NCI-H2171 treated with DMSO at 0.1 percent for 48 hours (cell line): ENCODE measurements at places on chromosomes 3 and 15.

DNA sequence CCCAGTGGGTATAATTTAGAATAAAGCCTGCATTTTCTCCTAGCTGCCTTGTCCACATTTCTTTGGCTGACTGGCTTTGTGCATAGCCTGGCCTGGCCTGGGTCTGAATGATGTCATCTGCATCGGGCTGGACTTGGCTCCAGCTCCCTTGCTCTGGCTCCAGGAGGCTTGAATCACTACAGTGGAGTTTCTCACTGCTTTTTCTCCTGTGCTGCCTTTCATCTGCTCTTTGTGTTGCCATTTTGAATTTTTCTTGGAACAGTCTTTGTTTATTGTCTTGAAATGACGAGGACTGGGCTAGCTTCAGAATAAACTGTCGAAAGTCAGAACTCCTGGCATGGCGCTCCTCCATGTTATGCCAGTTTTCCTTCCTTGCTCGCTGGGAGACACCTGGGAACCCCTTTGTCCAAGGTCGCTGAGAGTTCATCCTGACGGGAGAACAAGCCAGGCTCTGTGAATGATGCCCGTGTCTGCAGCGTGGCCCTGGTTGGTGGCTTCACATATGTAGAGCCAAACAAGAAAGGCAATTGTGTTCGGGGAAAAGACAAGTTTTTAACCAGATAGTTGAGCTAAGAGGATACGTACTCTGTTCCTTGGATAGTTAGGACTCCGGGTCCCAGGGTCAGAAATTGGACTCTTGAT, 258.9 kb downstream of the PDZRN3 start:
- no peak for DNase-seq

- DNase-seq = no peak
Observed at GRCh38 chr15:42143866-42144625, 12.4 kb downstream of the PLA2G4F start.

DNA sequence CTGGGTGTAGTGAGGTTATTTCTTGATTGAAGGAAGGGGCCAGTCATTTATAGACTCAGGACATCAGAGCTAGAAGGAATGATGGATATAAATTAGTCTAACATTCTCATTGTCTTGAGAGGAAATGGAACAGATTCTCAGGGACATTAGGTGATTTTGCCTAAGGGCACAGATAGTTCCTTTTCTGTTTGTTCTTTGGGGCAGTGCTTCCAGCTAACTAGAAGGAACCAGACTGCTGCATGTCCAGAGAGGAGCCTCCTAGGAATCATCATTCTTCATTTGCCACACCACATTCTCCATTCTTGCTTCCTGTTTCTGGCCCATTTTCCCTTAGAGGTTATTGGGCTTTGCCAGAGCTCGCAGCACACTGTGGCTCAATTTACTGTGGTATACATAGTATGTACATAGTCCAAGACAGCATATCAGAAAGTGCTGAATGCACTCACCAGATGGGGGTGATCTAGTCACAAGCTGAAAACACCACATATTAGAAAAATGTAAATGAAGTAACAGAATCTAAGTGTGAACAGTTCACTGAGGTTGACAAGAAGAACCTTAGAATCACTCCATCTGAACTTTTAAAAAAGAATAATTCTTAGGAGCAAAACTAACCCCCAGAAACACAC, 62.7 kb upstream of the MYZAP start:
- no peak for DNase-seq

GRCh38 chr3:133905376-133905775, 9.7 kb upstream of the RAB6B start:
- no peak for DNase-seq

GRCh38 chr15:62889734-62890505, 152.6 kb upstream of the TPM1 start:
- DNase-seq = no peak

- DNase-seq = no peak
Observed at GRCh38 chr3:195025056-195025883, 245.7 kb downstream of the XXYLT1 start.

GRCh38 chr3:46954178-46954577, 22.4 kb downstream of the CCDC12 start:
- no peak for DNase-seq

DNA sequence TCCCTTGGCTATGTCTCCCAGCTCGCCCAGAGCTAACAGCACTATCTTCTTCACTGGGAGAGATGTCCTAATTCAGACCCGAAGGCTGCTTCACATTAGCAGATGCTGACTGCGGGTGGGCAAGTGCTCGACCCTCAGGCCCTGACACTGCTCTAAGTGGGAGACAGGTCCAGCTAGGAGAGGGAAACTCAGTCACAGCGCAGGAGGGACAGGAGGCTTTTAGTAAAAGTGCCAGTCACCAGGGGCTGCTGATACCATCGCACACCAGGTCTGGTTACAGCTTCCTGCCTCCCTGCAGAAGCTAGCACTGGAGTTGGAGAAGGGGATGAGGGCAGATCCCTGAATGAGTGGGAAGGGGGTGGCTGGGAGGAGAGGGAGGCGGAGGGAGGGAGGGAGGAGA, 365.8 kb upstream of the RGMA start:
- no peak for DNase-seq

- DNase-seq = no peak
Observed at GRCh38 chr3:197188963-197189362, 109.4 kb downstream of the DLG1 start.

- DNase-seq = no peak
Observed at GRCh38 chr3:43023746-43024145, 44.6 kb downstream of the GASK1A start.

- DNase-seq = no peak
Observed at GRCh38 chr15:78502641-78503040, 4.7 kb upstream of the HYKK start.

DNA sequence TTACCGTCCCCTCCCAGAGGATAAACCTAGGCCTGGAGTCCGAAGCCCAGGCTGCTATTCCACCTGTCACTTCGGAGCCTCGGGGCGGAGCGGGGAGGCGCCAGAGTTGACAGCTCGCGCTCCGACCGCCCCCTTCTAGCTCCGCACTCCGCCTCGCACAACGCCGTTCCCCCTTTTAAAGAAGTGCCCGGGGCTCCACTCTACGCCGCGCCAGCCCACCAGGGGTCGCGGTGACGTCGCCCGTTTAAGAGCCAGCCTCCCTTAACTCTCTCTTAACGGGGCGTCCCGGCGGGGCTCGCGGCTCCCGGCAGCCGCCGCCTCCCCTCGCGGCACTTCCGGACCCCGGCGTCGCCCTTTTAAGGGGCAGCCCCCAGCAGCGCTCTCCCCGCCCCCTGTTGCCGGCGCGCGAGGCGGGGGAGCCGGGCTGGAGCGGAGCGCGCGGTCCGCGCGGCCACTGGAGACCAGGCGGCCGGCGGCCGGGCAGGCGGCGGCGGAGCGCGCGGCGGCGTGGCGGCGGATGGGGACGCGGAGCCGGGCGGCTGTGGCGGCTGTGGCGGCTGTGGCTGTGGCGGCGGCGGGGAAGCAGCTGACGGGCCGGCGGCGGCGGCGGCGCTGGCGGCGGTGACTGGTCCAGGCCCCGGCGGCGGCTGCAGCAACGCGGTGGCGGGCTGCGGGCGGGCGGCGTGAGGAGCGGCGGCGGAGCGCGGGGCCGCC, at the start of gene INAFM2:
Gene INAFM2 (plus strand): TSS at position 454 of the 714 bp plus-strand sequence. CDS start 364 bp downstream, outside the sequence.
- DNase-seq = peak; percentile 97

DNA sequence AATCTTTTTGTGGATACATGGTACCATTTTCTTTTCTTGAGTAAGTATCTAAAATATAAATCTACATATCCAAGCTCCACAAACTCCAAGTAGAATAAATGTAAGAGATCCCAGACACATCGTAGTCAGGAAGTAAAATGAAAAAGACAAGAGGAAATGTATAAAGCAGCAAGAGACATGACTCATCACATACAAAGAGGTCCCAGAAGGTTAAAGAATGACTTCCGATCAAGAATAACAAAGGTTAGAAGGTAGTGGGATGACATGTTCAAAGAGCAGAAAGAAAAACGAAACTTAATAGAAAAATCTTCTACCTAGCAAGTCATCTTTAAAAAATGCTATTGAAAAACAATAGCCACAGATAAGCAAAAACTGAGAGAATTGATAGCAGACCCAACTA, 705.8 kb downstream of the NR2F2 start:
- DNase-seq = no peak
